ENCODE measurements at places on chromosomes 3 and 15. TPM values are rescaled to one million over a fixed set of nuclear protein-coding genes. Genes with fewer than 3 reads are reported as not detected.

- no peaks in the 10 kb centered on the region for H3K36me3 ChIP-seq
- H3K27me3 ChIP-seq: no peaks in the 10 kb centered on the region
- DNase-seq: no peak
- no peaks in the 10 kb centered on the region for H3K4me1 ChIP-seq
- H3K27ac ChIP-seq: no peak overlapping the region
Measured at GRCh38 chr3:136658946-136659682, 93.1 kb downstream of the STAG1 start.

- no peaks in the 10 kb centered on the region for H3K4me1 ChIP-seq
- DNase-seq: no peak
- no peaks in the 10 kb centered on the region for H3K27me3 ChIP-seq
- H3K27ac ChIP-seq: no peak overlapping the region
Measured at GRCh38 chr3:17905996-17906395, 163.6 kb upstream of the TBC1D5 start.

TMC3 gene
- total RNA-seq: not detected

NPAP1 gene
- total RNA-seq: not detected

GATA2 gene
- 0.64 TPM for total RNA-seq

DNA sequence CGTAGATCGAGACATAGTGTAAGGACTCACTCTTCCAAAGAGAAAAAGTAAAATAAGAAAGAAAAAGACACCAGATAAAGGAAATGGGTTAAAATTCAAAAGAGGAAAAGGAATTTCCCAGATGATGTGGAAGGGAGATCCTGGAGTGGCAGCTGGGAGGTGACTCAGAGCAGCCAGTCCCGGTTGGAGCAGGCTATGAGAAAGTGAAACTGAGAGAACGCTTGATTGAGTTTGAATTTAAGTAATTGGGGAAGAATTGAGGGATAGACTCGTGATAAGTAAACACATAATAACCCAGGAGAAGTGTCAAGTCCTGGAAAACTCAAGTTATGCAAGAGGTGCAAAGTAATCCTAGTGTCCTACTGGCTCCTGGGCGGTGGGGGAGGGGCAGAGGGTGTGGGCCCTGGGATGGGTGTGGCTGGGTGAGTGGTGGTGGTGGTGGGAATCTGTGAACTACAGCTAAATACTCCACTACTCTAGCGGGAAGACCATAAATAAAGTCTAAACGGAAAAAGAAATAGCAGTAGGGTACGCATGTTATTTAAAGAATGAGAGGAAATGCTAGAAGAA, 1.2 kb downstream of the PRR20G start:
- no peak overlapping the region for H3K4me3 ChIP-seq
- H3K4me1 ChIP-seq: no peaks in the 10 kb centered on the region

DNA sequence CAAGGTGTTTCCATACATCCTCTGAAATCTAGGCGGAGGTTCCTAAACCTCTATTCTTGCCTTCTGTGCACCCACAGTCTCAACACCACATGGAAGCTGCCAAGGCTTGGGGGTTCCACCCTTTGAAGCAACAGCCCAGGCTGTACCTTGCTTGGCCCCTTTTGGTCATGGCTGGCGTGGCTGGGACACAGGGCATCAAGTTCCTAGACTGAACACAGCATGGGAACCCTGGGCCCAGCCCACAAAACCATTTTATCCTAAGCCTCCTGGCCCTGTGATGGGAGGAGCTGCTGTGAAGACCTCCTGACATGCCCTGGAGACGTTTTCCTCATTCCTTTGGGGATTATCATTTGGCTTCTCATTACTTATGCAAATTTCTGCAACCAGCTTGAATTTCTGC, 739.0 kb upstream of the NECTIN3 start:
- no peaks in the 10 kb centered on the region for H3K27me3 ChIP-seq
- no peak overlapping the region for H3K4me3 ChIP-seq
- no peaks in the 10 kb centered on the region for H3K36me3 ChIP-seq
- no peaks in the 10 kb centered on the region for H3K4me1 ChIP-seq
- DNase-seq: no peak

CISH gene
- total RNA-seq: 19.1 TPM

Measured in right lobe of liver (tissue), 6 donors.